Activated CD4-positive, alpha-beta T cell treated with anti-CD3 and anti-CD28 coated beads for 4 hours (primary cell): ENCODE measurements at places on chromosomes 1 and 21.

DNA sequence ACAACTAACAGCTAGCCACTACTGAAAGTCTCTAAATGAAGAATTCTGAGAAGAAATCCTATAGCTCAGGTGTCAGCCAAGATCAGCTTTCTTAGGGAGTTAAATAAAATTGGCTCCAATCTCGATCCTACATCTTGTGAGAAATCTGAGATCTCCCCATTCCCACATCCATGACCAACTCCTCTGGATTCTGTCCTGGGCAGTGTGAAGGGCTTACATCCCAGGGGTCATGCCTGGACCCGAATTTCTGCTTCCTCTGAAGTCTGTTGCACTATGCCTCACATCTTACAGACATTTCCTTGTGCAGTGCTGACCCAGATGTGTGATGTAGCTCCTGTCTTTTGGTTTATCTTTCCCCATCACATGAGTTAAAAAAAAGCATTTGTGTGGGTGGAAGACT is 4.8 kb upstream of the TNN start:
- DNase-seq: no peak

GRCh38 chr1:932776-933602 is 9.3 kb downstream of the SAMD11 start:
- no peak for DNase-seq

GRCh38 chr1:211942583-211942982 is 92.8 kb downstream of the INTS7 start:
- no peak for DNase-seq

DNA sequence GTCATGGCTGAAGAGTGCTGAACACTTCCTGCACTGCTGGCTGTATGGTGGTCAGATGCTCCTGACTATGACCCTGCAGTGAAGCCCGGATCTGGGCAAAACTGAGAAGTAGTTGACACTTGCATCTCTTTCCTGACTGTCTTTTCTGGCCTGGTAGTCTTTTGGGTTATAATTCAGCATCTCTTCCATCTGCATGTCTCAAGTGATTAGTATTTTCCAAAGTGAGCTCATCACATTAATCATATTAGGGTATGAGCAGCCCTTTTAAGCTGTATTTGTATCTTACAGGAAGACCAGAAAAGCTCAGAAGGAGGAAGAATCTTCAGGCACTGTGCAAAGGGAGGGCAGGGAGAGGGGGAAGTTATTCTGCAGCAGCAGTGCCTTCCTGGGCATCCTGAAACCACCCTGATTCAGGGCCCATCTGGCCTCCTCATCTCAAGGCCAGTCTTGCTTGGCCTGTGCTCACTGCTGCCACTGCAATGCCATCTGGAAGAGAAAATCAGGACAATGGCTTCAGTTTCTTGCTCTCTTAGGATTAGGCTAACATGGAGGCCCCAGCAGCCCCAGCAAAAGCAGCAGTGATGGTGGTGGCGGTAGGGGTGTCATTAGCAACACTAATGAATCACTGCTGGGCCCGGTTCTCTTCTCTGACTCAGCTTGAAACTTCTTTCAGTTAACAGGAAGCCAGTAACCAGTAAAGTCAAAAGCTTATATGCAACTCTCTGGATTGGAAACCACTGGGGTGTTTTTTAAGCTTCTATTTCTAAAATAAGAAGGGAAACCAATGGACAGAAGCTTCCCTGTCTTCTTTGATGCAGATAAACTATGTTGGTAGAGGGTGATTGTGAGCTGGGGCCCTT is 63.3 kb upstream of the WDR26 start:
- peak; percentile 47 for DNase-seq

DNA sequence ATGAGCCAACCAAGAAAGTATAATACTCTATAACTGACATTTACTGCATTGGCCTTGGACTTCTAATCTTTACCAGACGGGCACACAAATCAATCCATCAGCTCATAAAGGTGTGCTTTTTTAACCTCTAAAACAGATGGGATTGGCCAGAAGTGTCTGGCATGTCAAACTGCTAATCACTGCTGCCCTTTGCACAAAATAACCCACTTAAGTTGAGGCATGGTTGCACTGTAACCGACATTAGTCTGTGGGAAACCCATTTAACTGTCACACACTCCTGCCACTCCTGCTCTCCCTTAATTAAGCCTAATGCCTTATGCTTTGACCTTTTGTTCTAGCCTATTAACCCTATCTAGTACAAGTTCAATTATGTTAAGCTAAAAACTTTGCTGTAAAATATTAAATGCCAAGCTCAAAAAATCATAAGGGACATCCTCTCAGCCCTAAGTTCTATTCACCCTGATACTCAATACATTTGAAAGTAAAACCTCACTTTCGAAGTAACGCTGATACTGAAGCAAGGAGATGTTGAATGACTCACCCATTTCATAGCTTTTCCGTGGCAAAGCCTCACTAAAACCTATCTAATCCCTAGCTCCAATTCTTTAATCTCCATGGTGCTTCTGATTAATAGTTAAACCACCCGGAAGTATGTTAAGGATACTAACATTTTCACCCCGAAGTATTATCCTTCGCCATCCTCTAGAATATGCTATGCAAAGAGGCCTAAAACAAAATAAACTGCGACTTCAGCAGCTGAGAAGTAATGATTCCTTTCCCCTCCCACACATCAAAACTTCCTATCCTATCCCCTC is 12.9 kb downstream of the NRIP1 start:
- no peak for DNase-seq

DNA sequence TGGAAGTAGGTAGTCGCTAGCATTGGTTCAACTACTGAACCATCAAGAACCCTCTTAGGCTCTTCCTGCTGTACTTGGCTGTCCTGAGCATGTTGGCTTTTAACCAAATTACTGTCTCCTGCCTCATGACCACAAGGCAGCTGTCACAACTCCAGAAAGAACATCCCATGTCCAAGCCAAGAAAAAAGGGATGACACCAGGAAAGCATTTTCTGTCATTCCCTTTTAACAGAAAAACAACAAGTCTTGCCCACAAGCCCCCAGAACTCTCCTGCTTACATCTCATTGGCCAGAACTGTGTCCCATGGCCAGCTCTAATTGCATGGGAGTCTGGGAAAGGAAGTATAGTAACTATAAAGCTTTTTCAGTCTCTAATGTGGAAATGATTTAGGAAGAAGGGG is 2.4 kb upstream of the RNU5D-1 start:
- no peak for DNase-seq

GRCh38 chr1:201686714-201687455 is 142.1 kb upstream of the IPO9 start:
- DNase-seq: no peak

GRCh38 chr1:77024500-77024899 is 157.2 kb downstream of the ST6GALNAC5 start:
- no peak for DNase-seq

DNA sequence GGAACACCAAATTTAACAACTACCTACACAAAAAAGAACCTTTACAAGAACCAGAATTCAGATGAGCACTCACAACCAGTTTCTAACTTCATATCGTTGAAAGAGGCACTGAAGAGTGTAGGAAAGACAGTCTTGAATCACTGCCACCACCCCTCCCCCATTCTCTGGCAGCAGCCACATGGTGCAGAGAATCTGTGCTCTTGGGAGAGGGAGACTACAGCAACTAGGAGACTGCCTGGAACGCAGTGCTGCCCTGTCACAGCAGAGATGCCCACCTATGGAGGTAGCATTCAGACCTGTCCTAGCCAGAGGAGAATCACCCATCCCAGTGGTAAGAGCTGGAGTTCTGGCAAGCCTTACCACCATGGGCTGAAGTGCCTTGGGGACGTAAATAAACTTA is 7.3 kb downstream of the CCN1 start:
- DNase-seq: no peak

- DNase-seq: no peak
Observed at GRCh38 chr1:232066521-232066920, 439.9 kb downstream of the DISC1 start.

DNA sequence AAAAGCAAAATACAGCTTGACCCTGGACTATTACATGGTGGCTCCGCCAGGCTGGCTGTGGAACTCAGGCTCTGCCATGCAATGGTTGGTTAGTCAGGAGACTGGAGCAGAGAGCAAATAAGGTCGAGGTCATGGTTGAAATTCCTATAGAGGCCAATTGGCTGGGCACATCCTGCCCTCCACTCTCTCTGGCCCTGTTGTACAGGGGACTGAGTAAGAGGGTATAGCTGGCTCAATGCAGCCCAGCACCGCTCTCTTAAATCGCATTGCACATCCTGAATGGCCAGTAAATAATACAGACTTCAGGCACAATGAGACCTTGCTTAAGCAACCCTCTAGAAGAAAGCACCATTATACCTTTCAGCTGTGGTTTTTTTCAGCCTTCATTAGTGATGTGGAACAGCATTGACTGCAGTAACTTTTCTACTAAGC is 59.3 kb upstream of the PPP2R5A start:
- DNase-seq: no peak

- DNase-seq: peak; percentile 79
Observed at GRCh38 chr1:77978293-77978968, 441 bp downstream of the FUBP1 start.
